ENCODE measurements at places on chromosomes 6 and 20. TPM values are rescaled to one million over a fixed set of nuclear protein-coding genes. Genes with fewer than 3 reads are reported as not detected.

The CNR1 gene
- not detected for total RNA-seq

The NKX2-4 gene
- not detected for total RNA-seq

The TRIM10 gene
- total RNA-seq = 1.4 TPM

The MMP24OS gene
- 42.3 TPM for total RNA-seq

The COL11A2 gene
- total RNA-seq = 1.3 TPM

The HLA-F gene
- total RNA-seq = 4.4 TPM

The C6orf120 gene
- total RNA-seq = 24.9 TPM

The POU3F2 gene
- not detected for total RNA-seq

The SLC44A4 gene
- not detected for total RNA-seq

The RBPJL gene
- not detected for total RNA-seq

GRCh38 chr6:25336996-25337395 lies 57.8 kb downstream of the CARMIL1 start:
- peaks cover 28% of the 10 kb centered on the region for H3K4me1 ChIP-seq
- no peak for DNase-seq
- no peak overlapping the region for H3K27ac ChIP-seq
- H3K4me3 ChIP-seq = no peak overlapping the region

- H3K4me1 ChIP-seq = no peaks in the 10 kb centered on the region
- no peaks in the 10 kb centered on the region for H3K36me3 ChIP-seq
- peak; percentile 10 for DNase-seq
- H3K4me3 ChIP-seq = no peak overlapping the region
- no peak overlapping the region for H3K27ac ChIP-seq
- no peaks in the 10 kb centered on the region for H3K27me3 ChIP-seq
Measured at GRCh38 chr6:105135056-105135455, 44.8 kb downstream of the POPDC3 start.

DNA sequence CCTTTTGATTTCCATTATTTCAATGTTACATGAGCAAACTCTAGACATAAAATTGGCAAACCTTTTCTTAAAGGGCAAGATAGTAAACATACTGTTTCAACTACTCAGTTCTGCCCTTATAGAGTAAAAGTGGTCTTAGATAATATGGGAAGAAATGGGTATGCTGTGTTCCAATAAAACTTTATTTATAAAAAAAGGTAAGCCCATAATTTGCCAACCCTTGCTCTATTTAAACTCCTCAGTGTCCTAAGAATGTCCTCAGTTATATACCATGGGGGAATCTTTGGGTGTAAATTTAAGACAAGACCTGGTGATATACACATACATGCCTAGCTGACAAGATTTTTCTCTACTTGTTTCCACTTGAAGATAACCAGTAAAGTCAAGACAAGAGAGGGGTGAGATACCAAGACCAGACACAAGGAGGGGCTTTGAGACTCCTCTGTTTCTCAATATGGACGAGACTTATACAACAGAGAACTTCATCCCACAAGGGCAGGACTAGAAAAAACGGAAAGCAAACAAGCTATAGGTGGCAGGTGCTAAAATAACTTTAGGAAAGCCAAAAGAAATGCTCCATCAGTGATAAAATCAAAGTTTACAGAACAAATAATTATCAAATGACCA lies 10.5 kb downstream of the SNX3 start:
- no peaks in the 10 kb centered on the region for H3K27me3 ChIP-seq
- no peaks in the 10 kb centered on the region for H3K36me3 ChIP-seq
- no peak overlapping the region for H3K4me3 ChIP-seq
- DNase-seq = peak; percentile 41
- H3K4me1 ChIP-seq = no peaks in the 10 kb centered on the region
- H3K27ac ChIP-seq = no peak overlapping the region

- H3K27ac ChIP-seq = no peak overlapping the region
- peak; percentile 48 for DNase-seq
- peaks cover 15% of the 10 kb centered on the region for H3K4me1 ChIP-seq
- no peak overlapping the region for H3K4me3 ChIP-seq
Measured at GRCh38 chr6:14476793-14477531, 359.4 kb downstream of the CD83 start.

GRCh38 chr6:144264270-144265060 lies 20.7 kb upstream of the UTRN start:
- no peak overlapping the region for H3K4me3 ChIP-seq
- H3K27me3 ChIP-seq = no peaks in the 10 kb centered on the region
- H3K4me1 ChIP-seq = peaks cover 69% of the 10 kb centered on the region
- no peaks in the 10 kb centered on the region for H3K36me3 ChIP-seq
- DNase-seq = peak; percentile 86

DNA sequence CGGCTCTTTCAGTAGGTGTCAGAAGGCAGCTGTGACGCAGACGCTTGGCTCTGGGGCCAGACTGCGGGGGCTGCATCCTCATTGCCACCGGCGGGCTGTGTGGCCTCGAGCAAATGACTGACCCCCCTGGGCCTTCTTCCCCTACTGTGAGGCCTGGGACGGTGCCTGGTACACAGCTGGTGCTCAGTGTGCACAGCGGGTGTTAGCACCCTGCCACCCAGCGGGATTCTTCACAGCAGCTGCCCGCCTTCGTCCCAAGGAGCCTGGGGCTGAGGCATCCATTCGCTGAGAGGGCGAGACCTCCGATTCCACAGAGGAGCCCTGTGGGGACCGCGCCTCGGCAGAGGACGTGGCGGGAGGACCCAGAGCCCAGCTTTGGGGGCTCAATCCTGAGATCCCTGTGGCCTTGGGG lies 10.6 kb downstream of the SLCO4A1 start:
- 0 out of 2 replicates have a peak, but pooled peaks cover 2% of the 10 kb centered on the region for H3K36me3 ChIP-seq
- DNase-seq = no peak
- H3K27ac ChIP-seq = peak overlapping the region; percentile 78
- H3K4me3 ChIP-seq = no peak overlapping the region

GRCh38 chr20:31967830-31968249 lies at the start of gene XKR7:
TSS of gene XKR7 (plus strand) at chr20:31968151. CDS start at chr20:31968176, 25 bp downstream.
- 0 out of 2 replicates have a peak, but pooled peaks cover 11% of the 10 kb centered on the region for H3K4me1 ChIP-seq
- no peak within 1 kb of the TSS for H3K4me3 ChIP-seq
- no peak within 1 kb of the TSS for H3K27ac ChIP-seq
- H3K27me3 ChIP-seq = peaks cover 2% of the 10 kb centered on the region
- no peaks in the 10 kb centered on the region for H3K36me3 ChIP-seq
- DNase-seq = no peak

GRCh38 chr6:21157186-21157929 lies 436.2 kb upstream of the SOX4 start:
- H3K4me1 ChIP-seq = no peaks in the 10 kb centered on the region
- DNase-seq = no peak
- H3K36me3 ChIP-seq = no peaks in the 10 kb centered on the region
- no peaks in the 10 kb centered on the region for H3K27me3 ChIP-seq
- H3K4me3 ChIP-seq = no peak overlapping the region

DNA sequence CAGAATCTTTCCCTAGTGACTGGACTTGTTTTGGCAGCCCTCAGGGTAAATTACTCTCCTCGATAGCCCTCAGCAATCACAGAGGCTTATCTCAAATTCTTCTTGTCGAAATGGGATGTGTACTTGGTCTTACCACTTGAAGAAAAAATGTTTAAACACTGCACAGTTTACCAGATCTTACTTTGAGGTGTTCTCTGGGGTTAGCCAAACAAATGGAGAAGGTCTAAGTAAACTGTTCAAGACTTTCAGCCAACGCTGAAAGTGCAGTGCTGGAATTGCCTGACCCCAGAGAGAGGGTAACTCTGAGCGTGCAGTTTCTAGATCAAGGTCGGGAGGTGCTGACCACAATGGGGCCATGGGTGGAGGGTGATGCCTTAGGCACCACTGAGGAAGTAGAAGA lies 39.2 kb downstream of the MYLIP start:
- H3K4me1 ChIP-seq = peaks cover 72% of the 10 kb centered on the region
- no peaks in the 10 kb centered on the region for H3K36me3 ChIP-seq
- H3K4me3 ChIP-seq = no peak overlapping the region
- H3K27me3 ChIP-seq = no peaks in the 10 kb centered on the region
- peak; percentile 81 for DNase-seq
- peak overlapping the region; percentile 88 for H3K27ac ChIP-seq

DNA sequence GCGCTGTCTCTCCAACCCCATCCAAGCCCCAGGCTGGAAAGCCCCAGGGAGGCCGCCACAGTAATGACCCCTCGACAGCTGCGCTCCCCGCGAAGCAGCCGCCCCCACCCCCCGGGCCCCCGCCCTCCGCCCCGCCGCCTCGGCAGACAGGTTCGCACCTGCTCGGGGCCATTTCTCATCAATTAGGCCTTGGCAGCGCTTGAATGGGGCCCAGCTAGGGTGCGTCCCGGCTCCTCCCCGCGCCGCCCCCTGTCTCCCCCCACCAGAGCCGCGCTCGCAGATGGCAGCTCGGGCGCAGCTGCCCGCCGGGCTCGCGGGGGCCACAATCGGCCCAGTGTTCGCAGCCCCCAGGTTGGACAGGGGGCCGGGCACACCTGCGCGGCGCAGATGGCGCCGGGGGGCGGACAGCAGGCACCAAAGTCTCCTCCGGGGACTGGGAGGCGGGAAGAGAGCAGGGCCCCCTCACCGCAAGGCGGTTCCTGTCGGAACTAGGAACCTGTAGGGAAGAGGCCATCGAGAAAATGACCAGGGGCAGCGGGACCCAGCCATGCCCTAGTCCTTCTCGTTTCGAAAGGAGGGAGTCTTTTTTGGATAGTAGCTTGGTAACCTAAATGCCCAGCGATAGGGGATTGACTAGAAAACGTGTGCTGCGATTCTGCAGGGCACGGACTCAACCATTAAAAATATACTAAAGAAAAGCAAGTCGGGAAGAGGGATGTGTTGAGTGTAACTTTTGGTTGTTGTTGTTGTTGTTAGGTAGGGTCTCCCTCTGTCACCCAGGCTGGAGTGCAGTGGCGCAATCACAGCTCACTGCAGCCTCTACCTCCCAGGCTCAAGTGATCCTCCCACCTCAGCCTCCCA lies 83.2 kb upstream of the EYA2 start:
- H3K27me3 ChIP-seq = 0 out of 2 replicates have a peak, but pooled peaks cover 1% of the 10 kb centered on the region
- DNase-seq = no peak
- H3K4me3 ChIP-seq = no peak overlapping the region
- no peaks in the 10 kb centered on the region for H3K36me3 ChIP-seq
- H3K4me1 ChIP-seq = peaks cover 5% of the 10 kb centered on the region

GRCh38 chr20:62885046-62885895 lies 23.6 kb upstream of the TCFL5 start:
- no peak overlapping the region for H3K27ac ChIP-seq
- H3K4me1 ChIP-seq = no peaks in the 10 kb centered on the region
- no peaks in the 10 kb centered on the region for H3K27me3 ChIP-seq
- no peak for DNase-seq
- H3K36me3 ChIP-seq = peaks cover 11% of the 10 kb centered on the region

- H3K36me3 ChIP-seq = no peaks in the 10 kb centered on the region
- no peak overlapping the region for H3K4me3 ChIP-seq
Measured at GRCh38 chr6:44809258-44809657, 421.8 kb downstream of the CDC5L start.

DNA sequence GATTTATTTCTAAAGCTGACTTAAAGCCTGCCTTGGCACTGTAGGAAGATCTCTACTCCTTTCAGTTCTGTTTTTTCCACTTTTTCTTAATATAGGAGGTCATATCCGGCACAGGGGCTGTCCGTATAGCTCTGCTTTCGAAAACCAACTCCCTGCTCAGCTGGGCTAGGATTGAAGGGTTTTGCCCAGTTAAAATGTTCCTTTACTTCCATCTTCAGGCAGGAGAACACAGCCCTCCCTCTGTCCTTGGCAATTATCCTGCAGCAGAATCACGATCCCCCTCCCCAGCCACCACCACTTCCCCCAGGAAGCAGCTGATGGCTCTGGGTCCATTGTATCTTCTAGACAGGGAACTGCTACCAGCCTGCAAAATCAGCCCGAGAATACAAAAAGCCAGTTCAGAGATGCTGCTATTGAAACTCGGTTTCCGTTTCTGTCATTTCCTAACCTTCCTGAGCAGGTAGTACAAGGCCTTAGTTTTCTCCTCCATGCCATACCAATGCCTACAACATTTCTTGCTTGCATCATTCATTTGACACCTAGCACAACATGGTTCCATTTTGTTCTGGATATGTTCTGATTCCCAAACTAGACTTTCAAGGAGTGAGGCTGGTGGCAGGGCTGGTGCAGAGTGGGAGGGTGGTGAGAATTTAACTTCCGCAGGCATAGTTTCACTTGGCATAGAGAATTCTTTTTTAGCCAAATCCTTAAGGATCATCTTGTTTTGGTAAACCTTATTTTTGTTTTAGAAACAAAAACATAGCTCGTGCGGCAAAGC lies 53.9 kb downstream of the FAM50B start:
- H3K27ac ChIP-seq = no peak overlapping the region
- no peaks in the 10 kb centered on the region for H3K27me3 ChIP-seq
- peaks cover 30% of the 10 kb centered on the region for H3K4me1 ChIP-seq
- DNase-seq = no peak
- no peak overlapping the region for H3K4me3 ChIP-seq
- no peaks in the 10 kb centered on the region for H3K36me3 ChIP-seq

- peaks cover 55% of the 10 kb centered on the region for H3K4me1 ChIP-seq
- H3K36me3 ChIP-seq = no peaks in the 10 kb centered on the region
- H3K4me3 ChIP-seq = no peak overlapping the region
- no peak for DNase-seq
- peak overlapping the region; percentile 76 for H3K27ac ChIP-seq
- H3K27me3 ChIP-seq = no peaks in the 10 kb centered on the region
Measured at GRCh38 chr6:157984686-157985225, 3.1 kb downstream of the SYNJ2 start.
